ENCODE measurements at places on chromosomes 7 and 10. TPM values are rescaled to one million over a fixed set of nuclear protein-coding genes. Genes with fewer than 3 reads are reported as not detected.

Gene UCMA
- total RNA-seq = not detected

Gene WDR86
- total RNA-seq = 121 TPM

Gene NPFFR1
- total RNA-seq = 1.3 TPM

Gene LRRC18
- not detected for total RNA-seq

Gene SEMA3D
- total RNA-seq = 1.6 TPM

Gene NUTM2E
- 0.31 TPM for total RNA-seq

Data from parietal lobe (tissue), 2 donors.